ENCODE measurements at places on chromosomes 16 and 17.
A peak's percentile ranks its signal among the peaks of the same experiment; 100 is the strongest.

GRCh38 chr16:2486645-2487516 is 12.0 kb downstream of the TBC1D24 start:
- DNase-seq, result no peak

GRCh38 chr17:5283571-5284315 is 1.7 kb downstream of the RABEP1 start:
- DNase-seq, result no peak

DNA sequence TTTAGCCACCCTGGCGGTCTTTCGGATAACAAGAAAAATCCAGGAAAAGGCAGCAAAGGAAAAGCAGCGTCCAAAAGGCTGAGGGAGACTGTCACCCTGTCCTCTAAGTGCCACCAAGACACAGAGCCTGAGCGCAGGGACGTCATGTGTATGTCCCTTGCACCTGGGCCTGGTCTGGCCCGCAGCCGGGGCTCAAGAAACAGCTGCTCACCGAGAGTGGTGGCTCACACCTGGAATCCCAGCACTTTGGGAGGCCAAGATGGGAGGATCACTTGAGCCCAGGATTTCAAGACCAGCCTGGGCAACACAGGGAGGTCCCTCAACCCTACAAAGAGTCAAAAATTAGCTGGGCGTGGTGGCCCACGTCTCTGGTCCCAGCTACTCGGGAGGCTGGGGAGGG is 9.2 kb upstream of the MEAK7 start:
- DNase-seq, result no peak

DNA sequence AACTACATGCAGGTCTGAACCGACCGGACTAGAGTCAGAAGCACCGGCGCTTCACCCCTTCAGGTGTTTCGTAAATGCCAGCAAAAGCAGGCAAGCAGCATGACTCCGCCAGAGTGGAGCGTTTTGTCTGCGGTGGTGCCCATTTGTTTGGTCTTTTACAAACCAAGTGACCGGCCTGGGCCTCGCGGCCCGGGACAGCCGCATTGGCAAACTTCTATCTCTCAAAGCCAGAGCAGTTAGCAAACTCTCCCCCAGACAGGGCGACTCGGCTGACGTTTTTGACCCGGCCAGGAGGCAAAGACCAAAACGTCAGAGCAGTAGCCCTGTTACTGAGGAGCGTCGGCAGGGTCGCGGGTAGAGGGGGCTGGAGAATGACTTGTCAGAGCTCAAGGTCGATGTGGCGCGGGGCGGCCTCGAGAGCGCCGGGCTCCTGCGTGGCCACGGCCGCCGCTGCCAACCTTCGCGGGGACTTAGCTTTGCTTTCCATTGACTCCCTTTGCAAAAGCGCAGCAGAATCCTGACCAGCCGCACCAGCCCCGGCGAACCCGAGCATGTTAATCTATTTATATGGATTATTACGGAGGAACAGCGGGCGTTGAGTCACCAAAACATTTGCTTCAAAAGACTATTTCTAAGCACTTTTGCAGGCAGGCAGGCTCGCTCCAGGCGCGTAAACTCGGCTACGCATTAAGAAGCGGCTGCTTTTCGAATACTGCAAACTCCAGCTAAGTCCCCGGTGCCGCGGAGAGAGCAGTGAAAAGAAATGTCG is 763 bp upstream of the SOX9 start:
- DNase-seq, result peak; percentile 39

All from NCI-H1105 (cell line).